ENCODE measurements at places on chromosomes 13 and 19.

DNA sequence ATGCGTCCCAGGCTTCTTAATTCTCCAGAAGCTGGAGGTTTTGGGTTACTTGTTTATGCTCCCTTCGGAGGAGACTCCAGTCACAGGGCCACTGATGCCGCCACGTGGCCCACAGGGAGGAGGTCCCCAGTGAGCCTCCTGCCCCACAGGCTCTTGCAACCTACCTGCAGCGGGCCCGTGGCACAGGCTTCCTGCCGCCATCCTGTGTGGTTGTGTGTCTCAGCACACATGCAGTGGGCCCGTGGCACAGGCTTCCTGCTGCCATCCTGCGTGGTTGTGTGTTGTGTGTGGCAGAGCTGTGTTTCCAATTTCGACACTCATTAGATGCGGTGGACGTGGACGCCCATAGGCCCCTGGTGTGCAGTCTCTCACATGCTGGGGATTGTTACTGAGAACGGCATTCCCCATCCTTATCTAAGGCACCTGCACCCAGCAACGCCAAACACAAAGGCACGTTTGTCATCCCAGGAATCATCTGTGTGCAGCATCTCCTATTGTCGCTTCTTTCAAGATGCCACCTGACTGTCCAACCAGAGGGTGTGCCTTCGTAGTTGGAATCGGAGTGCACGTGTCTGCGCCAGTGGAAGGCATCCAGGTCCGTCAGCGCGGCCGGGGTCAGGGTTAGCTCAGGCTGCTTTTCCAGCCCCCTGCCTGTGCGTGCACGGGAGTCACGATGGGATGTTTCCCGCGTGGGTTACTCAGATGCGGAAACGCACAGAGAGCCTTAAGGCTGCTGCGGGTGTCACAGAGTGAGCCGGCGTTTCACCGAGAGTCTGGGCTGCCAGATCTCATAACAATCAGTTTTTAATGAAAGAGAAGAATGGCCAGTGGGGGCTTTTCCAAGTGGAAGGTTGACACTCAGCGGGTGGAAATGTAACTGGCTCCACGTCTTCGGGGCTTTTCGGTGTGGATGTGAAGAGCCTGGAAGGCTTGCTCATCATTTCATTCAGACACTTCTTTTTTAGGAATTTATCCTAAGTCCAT, 119.8 kb downstream of the ATP11A start:
- DNase-seq = no peak

GRCh38 chr19:1451916-1452801, 2.2 kb downstream of the APC2 start:
- no peak for DNase-seq

DNA sequence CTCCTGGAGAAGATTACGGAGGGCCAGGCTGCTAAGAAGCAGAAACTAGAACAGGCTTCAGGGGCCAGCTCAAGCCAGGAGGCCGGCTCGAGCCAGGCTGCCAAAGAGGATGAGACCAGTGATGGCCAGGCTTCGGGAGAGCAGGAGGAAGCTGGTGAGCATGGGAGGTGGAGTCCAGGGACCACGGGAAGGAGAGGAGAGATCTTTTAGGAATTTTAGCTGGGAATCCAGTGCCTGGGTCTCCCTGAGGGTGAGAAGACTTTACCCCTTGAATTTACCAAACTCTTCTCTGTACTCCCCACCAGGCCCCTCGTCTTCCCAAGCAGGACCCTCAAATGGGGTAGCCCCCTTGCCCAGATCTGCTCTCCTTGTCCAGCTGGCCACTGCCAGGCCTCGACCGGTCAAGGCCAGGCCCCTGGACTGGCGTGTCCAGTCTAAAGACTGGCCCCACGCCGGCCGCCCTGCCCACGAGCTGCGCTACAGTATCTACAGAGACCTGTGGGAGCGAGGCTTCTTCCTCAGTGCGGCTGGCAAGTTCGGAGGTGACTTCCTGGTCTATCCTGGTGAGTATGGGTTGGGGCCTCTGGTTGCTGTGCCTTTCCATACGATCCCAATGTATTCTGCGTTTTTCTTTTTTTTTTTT, 824 bp downstream of the TSEN34 start:
- DNase-seq = no peak

DNA sequence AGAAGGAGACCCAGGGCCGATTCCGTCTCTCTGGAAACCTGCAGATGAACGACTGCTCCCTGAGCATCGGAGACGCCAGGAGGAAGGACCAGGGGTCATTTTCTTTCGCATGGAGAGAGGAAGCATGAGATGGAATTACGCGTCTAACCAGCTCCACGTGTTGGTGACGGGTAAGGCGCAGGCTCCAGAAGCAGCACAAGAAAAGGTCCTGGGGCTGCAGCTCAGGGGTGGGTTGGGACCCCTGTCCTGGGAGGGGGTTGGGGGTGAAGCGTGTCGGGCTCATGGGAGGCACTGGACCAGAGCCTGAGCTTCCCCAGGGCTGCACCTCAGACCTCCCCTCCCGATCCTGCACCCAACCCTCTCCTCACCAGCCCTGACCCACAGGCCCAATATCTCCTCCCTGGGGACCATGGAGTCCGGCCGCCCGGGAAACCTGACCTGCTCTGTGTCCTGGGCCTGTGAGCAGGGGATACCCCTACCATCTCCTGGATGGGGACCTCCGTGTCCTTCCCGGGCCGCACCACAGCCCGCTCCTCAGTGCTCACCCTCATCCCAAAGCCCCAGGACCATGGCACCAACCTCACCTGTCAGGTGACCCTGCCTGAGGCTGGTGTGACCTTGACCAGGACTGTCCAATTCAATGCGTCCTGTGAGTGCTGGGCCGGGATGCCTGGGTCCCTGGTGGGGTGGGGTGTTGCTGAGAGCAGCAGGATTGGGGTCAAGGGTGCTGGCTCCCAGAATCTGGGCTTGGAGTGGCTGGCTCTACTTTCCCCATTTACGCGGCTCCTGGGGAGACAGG, 39.6 kb upstream of the CD33 start:
- no peak for DNase-seq

DNA sequence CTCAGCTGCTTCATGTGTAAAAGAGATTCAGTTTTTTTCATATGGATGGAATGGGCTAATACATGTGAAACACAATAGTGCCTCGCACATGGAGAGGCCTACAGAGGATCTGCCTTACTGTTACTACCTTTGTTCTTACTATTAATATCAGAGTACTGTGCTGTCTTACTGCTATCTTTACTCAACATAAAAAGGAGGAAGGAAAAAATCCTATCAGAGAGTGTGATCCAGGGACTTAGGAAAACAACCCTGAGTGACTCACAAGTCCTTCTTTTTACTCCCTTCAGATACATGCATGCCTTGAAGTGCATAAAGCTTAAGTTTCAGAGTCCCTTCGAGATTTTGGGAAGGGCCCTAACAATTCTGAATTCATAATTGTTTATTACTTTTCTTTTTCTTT, 136.8 kb downstream of the TBC1D4 start:
- no peak for DNase-seq

GRCh38 chr19:39941615-39942365, 7.4 kb upstream of the FCGBP start:
- peak; percentile 84 for DNase-seq

- no peak for DNase-seq
Measured at GRCh38 chr19:8206147-8207087, 2.8 kb upstream of the CERS4 start.

DNA sequence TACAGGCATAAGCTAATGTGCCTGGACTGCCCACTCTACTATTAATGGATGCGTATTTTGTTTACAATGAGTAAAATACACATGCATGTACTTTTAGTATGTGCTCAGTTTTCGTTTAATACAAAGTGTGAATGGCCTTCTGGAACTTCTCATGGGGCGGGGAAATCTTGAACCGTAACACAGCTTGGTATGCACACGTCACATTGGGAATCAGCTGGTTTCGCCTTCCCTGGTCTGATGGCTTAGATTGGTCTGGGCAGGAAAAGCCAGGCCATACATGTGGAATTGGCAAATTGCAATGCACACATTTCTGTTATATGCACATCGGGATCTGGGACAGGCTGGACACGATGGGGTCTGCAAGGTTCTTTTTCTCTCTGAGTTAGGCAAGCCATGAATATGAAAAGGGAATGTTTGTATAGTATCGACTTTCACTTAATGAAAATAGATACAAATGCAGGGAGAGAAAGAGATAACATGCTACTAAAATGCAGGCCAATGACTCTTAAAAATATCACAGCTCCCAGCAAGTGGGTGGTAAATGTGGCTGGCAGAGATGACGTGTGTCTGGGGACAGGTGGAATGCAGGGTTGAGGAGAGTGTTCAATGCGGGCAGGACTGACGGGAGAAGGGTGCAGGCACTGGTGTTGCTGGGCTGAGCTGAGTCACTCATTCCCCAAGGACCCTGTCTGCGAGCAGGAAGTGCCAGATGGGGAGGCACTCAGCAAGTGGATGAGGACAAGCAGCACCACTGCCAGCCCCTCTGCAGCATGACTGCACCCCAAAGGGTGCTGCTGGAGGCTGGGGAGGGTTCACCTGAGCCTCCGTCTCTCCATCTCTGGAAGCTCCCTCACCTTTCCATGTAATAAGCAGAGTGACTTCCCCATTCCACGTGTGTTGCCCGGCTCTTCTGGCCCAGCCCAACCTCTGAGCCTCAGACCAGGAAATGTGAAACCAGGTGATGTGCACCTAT, 204.0 kb upstream of the GPR12 start:
- no peak for DNase-seq

- no peak for DNase-seq
Measured at GRCh38 chr19:48081106-48081505, 29.5 kb downstream of the PLA2G4C start.

- no peak for DNase-seq
Measured at GRCh38 chr13:37136187-37136586, 30.7 kb upstream of the CSNK1A1L start.

DNA sequence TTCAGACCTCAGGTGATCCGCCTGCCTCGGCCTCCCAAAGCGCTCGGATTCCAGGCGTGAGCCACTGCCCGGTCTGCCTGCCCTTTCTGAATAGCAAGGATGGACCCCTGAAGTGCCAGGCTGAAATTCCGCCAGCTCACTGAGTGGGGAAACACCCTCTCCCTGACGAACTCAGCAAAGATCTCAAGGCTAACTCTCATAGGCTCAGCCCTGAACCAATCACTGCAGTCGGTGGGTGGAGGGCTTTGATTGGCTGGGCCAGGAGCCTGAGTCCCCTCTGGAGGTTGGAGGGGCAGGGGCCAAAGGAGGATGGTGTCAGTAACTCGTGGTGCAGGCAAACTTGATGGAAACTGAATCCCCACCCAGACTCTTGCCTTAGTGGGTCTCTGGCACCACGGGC, 11.2 kb upstream of the COMP start:
- DNase-seq = no peak

DNA sequence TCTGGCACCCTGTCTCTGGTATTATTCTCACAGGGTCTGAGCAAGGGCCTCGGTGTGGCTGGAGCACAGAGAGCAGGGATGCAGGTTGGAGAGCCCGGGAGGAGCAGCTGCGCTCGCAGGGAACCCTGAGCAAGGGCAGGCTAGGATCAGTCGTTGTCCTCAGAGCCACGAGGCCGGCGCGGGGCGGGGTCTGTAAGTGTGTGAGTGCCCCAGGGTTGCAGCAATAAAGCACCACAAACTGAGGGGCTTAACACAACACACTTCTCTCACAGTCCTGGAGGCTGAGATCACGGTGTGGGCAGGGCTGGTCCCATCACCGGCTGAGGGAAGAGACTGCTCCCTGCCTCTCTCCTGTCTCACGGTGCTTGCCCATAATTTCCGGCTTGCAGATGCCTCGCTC, 38.5 kb upstream of the GGACT start:
- no peak for DNase-seq

GRCh38 chr13:112450904-112451240, 74.7 kb downstream of the SPACA7 start:
- no peak for DNase-seq

DNA sequence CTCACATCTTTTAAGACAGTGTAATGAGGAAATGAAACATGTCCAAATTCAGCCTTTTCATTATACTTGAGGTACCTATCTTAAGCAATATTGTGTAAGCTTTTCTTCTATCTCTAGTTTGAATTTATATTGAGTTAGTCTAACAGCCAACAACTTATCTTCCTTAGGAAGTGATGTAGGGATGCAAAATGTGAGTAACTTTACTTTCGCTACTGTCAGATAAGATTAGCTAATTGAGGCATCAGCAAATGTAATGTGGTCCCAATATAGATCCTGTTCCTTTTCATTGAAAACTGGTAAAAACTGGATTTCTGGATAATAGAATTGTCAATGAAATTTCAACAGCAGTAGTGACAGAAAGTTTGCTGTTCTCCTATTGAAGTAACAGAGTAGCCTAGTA, 902.2 kb downstream of the GPC5 start:
- DNase-seq = no peak

DNA sequence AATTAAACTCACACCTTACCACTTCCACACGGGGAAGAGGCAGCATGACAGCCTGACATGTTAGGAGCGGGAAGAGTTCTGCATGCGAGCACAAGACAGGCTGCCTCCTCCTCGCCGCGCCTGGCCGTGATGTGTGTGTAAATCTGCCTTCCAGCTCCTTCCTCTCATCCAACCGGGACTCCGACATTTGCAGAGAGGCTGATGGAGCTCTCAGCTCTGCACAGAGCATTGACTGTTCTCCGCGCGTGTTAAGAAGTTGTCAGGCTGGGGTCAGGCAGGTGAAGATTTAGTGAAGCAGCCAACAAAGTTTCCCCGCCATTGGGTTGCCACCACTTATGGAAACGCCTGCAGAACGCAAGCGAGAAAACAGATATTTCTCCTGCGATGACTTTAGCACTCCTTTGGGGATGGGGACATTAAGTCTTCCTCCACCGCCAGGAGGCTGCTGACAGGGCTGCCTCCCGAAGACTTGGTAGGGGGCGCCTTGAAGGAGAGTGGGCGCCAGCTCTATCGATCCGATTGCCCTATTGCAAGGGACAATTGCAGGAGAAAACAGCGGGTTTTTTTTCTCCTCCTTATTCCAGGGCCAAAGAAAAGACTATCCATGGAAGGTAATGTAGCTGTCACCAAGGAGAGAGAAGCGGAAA, 213.9 kb upstream of the TSHZ3 start:
- no peak for DNase-seq

- no peak for DNase-seq
Measured at GRCh38 chr13:73240193-73240592, 181.4 kb downstream of the KLF5 start.

GRCh38 chr19:47660435-47660832, 51.5 kb downstream of the BICRA start:
- no peak for DNase-seq

GRCh38 chr19:34732612-34733211, 1.3 kb upstream of the ZNF181 start:
- no peak for DNase-seq

- DNase-seq = no peak
Measured at GRCh38 chr19:3386447-3387234, 20.3 kb downstream of the NFIC start.

- DNase-seq = peak; percentile 67
Measured at GRCh38 chr13:41916173-41916954, 44.5 kb downstream of the VWA8 start.

GRCh38 chr19:6678690-6679109, 8.7 kb upstream of the TNFSF14 start:
- DNase-seq = no peak

Data from CD4-positive, CD25-positive, alpha-beta regulatory T cell (primary cell).